Naive thymus-derived CD8-positive, alpha-beta T cell (primary cell): ENCODE measurements at places on chromosomes 11 and 22. TPM values are rescaled to one million over a fixed set of nuclear protein-coding genes. Genes with fewer than 3 reads are reported as not detected.

DNA sequence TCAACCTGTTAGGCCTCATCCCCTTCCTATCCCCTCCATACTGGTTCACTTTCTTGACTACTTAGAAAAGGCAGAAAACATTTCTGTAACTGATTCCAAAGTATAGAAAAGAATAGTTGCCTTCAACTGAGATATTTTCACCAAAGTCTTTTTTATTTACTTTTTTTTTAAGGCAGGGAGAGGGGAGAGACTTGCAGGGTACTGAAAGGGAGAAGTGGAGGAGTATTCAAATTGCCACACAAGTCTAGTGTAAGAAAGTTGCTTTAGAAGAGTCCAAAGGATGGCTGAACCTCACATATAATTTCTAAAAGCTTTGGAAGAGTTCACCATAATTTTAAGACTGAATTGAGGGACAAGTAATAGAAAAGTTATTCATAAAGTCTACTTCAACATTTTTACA is 6.3 kb downstream of the PHF21A start:
- no peak overlapping the region for H3K4me3 ChIP-seq
- H3K36me3 ChIP-seq, result no peaks in the 10 kb centered on the region
- H3K4me1 ChIP-seq, result peaks cover 22% of the 10 kb centered on the region
- no peak for DNase-seq

GRCh38 chr11:55956521-55956920 is 13.2 kb downstream of the OR10AG1 start:
- H3K4me1 ChIP-seq, result no peaks in the 10 kb centered on the region
- no peak for DNase-seq
- no peak overlapping the region for H3K27ac ChIP-seq
- H3K27me3 ChIP-seq, result no peaks in the 10 kb centered on the region
- no peak overlapping the region for H3K4me3 ChIP-seq

- peaks cover 3% of the 10 kb centered on the region for H3K27me3 ChIP-seq
- H3K27ac ChIP-seq, result no peak overlapping the region
- DNase-seq, result no peak
- H3K4me1 ChIP-seq, result no peaks in the 10 kb centered on the region
- no peak overlapping the region for H3K4me3 ChIP-seq
These were observed 41.0 kb downstream of the C11orf58 start for GRCh38 chr11:16779436-16779835.

DNA sequence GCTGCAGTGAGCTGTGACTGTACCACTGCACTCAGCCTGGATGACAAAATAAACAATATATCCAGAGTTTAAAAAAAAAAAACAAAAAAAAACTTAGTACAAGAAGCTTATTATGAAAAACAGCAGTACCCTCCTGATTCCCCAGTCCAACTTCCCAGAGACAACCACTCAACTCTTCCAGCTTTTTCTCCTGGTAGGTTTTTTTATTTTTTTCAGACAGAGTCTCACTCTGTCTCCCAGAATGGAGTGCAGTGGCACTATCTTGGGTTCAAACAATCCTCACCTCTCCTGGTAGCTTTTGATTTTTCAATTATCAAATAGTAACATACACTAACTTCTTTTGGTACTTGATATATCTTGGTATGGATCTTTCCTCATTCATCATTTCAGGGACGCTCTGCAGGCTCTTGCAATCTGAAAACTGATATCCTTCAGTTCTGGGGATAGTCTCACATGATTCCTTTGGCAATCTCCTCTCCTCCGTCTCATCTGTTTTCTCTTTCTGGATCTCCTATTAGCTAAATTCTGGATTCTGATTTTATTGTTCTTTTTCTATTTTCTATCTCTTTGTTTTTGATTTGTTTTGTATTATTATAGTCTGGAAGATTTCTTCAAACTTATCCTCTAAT is 44.9 kb downstream of the ALG9 start:
- no peaks in the 10 kb centered on the region for H3K27me3 ChIP-seq
- no peak overlapping the region for H3K4me3 ChIP-seq
- peaks cover 22% of the 10 kb centered on the region for H3K36me3 ChIP-seq
- no peak for DNase-seq

DNA sequence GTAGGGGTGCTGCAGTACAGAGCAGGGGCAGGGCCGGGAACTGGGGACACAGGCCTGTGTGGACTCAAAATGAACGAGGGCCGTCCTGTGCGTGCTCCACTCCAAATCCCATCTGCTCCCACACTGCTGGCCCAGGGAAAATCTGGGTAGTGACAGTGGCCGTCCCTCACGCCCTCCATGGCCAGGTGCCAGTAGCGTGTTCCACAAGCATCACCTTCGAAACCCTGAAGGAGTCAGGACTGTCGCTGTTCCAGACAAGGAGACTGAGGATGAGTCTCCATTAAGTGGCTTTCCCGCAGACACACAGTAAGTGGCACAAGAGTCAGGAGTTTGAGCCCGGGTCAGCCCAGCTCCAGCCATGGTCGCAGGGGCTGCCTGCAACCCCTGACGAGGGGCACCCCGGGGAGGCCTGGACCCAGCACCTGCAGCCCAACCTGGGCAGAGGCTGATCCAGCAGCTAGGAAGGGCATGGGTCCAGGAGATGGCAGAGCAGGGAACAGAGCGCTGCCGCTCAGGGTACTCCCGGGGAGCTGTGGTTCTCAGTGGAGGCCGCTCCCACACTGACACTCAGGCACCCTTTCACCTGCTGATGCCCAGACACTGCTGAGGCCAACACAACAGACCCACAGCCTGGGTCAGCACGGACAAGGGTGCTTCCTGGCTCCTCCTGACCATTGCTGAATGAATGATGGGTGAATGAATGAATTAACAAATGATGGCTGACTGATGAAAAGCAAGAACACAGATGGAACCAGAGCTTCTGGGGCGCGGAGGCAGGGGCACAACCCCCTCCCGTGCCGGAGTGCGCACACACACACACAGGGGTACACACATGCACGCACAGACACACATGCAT is 35.3 kb downstream of the IGF2 start:
- no peaks in the 10 kb centered on the region for H3K4me1 ChIP-seq
- DNase-seq, result no peak

DNA sequence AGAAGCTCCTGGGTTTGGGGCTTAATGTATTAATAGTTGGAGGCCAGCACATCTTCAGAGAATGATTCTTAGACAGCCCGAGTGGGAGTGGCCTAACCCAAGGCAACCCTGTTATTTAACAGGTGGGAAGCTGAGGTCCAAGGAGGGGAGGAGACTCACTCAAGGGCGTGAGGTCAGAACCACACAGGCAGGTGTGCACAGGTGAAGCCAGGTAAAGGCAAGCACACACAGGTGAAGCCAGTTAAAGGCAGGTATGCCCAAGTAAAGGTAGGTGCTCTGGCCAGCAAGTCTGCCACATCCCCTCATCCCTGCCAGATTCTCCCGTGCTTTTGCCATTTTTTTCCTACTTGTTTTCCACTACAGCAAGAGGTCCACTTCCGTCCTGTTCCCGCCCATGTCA is 2.9 kb upstream of the SHANK2 start:
- H3K27me3 ChIP-seq, result peaks cover 18% of the 10 kb centered on the region
- H3K4me1 ChIP-seq, result peaks cover 4% of the 10 kb centered on the region
- no peak overlapping the region for H3K27ac ChIP-seq
- no peak overlapping the region for H3K4me3 ChIP-seq

TSPAN18 gene
- polyA plus RNA-seq, result 5.5 TPM

ENTHD1 gene
- polyA plus RNA-seq, result 0.41 TPM

MYBPC3 gene
- not detected for polyA plus RNA-seq

TAGLN gene
- polyA plus RNA-seq, result 0.51 TPM
